OCI-M1 (cell line): ENCODE measurements at places on chromosomes 3 and 15.

- no peak for DNase-seq
Observed at GRCh38 chr3:171384101-171384891, 75.9 kb downstream of the TNIK start.

- DNase-seq = no peak
Observed at GRCh38 chr15:75235760-75236729, 22.1 kb upstream of the GOLGA6C start.

- peak; percentile 85 for DNase-seq
Observed at GRCh38 chr3:46349484-46350261, 4.2 kb upstream of the CCR2 start.

- DNase-seq = no peak
Observed at GRCh38 chr3:116067326-116067725, 378.0 kb downstream of the LSAMP start.

DNA sequence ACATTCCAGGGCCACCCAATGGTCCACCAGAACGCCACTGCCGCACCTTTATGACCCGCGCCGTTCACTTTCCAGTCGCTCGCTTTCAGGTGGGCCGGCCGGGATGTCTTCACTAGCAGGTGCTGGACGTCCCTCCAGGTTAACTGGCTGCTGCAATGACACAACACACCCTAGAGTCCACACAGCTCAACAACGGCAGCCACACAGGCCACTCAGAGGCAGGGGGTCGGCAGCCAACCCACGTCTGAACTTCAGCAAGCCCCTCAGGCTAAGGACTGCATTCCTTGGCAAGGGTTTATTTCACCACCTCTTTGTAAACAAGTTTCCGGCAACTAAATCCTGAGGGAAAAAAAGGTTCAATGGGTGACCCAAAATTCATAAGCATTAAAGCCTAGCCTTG lies 89.2 kb upstream of the SNRPA1 start:
- DNase-seq = no peak

- no peak for DNase-seq
Observed at GRCh38 chr15:34361278-34361677, 5.7 kb downstream of the LPCAT4 start.

DNA sequence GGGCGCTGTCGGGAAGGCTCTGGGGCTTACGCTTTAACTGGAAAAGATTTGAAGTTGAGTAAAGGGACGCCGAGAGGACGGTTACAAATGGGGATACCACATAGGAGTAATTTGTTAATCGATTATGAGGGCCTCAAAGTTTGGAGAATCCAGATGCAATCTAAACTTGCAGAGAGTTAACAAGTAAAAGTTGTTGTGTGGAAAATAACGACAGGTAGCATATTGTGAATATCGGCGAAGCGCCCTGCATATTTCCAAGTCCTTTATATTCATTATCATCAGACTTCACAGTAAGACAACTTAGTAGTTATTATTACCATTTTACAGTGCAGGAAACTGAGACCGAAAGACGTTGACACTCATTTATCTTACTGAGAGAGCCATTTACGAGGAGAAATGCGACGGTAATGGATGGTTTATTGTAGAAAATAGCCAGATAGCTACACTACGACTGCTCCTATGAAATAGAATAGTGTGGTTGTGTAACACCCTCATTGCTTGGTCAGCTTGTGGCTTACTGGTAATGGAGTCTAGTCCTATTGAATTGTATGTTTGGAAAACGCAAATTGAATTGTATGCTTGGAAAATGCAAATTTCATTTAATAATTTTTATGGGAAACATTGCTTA lies 700 bp downstream of the MKRN2 start:
- DNase-seq = peak; percentile 64

DNA sequence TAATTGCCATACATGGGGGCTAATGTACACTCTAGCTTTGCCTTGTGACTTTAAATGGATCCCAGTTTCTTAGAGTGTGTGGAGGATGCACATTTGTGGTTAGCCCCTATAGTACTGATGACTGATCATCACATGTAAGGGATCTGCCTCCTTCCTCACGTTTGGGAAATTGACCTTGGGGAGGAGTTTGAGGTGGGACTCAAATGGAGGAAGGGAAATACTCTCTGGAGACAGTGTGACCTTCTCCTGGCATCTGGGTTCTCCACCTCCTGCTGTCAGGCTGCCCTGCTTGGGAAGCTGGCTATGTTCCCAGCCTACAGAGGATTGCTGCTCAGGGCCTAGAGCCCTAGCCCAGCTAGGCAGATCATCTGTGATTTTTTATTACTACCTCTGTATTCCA lies 48.7 kb downstream of the PPM1L start:
- DNase-seq = no peak

DNA sequence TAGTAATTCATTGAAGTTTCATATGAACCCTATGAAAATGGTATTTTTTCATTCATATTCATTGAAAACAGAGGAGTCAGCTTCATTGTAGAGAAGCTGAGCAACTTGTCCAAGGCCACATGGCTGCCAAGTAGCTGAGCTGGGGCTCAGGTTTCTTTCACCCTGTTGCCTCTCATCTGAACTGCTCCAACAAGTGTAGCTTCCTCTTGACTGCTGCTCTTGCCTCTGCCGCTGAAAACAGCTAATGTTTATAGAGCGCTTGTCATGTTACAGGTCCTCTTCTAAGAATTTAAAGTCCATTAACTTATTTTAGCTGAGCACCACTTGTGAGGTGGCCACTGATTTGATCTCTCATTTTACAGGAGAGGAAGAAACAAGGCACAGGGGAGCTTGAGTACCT lies 81.1 kb downstream of the PDCD6IP start:
- no peak for DNase-seq

- no peak for DNase-seq
Observed at GRCh38 chr3:54347933-54348332, 225.6 kb downstream of the CACNA2D3 start.

DNA sequence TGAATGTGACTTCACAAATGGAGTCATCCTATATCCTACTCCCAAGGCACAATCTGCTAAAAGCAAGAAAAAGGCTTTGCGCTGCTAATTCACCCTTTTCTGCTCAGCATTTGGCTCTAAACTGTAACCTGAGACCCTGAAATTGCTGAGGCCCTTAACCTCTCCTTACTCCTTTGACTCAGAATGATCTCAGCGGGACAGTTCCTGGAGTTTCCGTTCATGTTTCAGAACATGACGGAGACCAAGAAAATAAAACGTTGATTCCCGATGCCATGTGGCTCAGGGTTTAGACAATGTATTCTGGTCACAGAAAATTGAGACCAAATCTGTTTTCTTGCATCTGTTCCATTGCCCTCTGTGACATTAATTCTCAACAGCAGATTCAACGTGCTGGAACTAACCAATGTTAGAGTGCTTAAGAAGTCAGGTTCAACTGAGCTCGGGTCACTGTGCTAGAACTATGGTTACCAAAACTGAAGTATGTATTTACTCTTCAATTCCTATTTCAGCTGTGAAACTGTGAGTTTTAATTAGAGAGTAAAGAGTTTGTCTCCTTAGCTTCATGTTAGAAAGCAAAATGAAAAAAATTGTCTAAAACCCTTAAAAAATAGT lies 45.4 kb upstream of the TMC3 start:
- DNase-seq = no peak

- no peak for DNase-seq
Observed at GRCh38 chr3:61862614-61863289, 301.4 kb downstream of the PTPRG start.
